ENCODE measurements at places on chromosomes 1 and 21. TPM values are rescaled to one million over a fixed set of nuclear protein-coding genes. Genes with fewer than 3 reads are reported as not detected.

GRCh38 chr1:44786138-44786840 is 1.7 kb downstream of the BEST4 start:
- H3K27me3 ChIP-seq: no peaks in the 10 kb centered on the region
- H3K36me3 ChIP-seq: peaks cover 4% of the 10 kb centered on the region
- no peak overlapping the region for H3K27ac ChIP-seq
- DNase-seq: peak; percentile 83
- H3K4me3 ChIP-seq: peak overlapping the region; percentile 74

- no peak overlapping the region for H3K27ac ChIP-seq
- no peak for DNase-seq
- peaks cover 14% of the 10 kb centered on the region for H3K4me1 ChIP-seq
These were observed 13.0 kb downstream of the INAVA start for GRCh38 chr1:200907611-200908097.

GRCh38 chr1:21246905-21247642 is 43.2 kb downstream of the ECE1 start:
- peaks cover 40% of the 10 kb centered on the region for H3K36me3 ChIP-seq
- DNase-seq: no peak
- no peaks in the 10 kb centered on the region for H3K27me3 ChIP-seq

DNA sequence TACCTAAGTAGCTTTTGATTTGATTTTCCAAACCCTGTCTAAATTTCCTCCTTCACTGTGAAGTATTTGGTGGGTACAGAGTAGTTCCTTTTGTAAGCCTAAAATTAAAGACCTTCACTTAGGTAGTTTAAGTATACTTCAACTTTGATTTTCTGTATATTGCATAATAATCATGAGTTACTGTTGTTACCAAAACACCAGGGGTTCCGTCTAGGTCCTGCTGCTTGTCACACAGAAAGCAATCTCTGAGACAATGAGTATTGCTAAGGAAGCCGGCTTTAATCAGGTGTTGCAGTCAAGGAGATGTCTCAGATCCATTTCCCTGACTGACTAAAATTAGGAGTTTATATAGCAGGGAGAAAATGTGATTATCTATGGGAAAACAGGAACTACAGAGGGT is 15.3 kb downstream of the RPS6KC1 start:
- H3K27ac ChIP-seq: no peak overlapping the region
- H3K4me1 ChIP-seq: peaks cover 4% of the 10 kb centered on the region
- no peaks in the 10 kb centered on the region for H3K36me3 ChIP-seq
- no peaks in the 10 kb centered on the region for H3K27me3 ChIP-seq
- DNase-seq: no peak
- H3K4me3 ChIP-seq: no peak overlapping the region

The GUCA2A gene
- not detected for total RNA-seq

The CNR2 gene
- total RNA-seq: 0.20 TPM

DNA sequence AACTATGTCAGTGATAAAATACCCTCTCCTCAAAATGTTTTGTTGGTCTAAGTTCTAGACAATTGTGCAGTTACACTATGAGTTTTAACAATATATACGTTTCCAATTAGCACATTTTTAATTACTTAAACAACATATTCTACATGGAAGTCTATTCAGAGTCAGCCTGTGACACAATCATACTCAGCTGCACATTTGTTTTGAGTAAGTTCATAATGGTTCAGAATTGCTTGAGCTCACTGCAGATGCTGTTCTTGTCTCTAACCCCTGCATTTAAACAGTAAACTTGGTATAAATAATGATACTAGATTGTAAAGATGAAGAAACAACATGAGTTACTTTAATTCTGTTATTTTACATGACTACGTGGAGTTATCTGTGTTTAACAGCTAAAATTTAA is 30.6 kb downstream of the CDKN2C start:
- no peak for DNase-seq
- H3K4me1 ChIP-seq: no peaks in the 10 kb centered on the region
- no peak overlapping the region for H3K4me3 ChIP-seq
- H3K36me3 ChIP-seq: no peaks in the 10 kb centered on the region

GRCh38 chr1:205142102-205142469 is 20.3 kb upstream of the RBBP5 start:
- no peak for DNase-seq
- H3K27me3 ChIP-seq: no peaks in the 10 kb centered on the region
- peak overlapping the region; percentile 14 for H3K4me3 ChIP-seq
- peaks cover 9% of the 10 kb centered on the region for H3K4me1 ChIP-seq

The MLLT11 gene
- 3.3 TPM for total RNA-seq

DNA sequence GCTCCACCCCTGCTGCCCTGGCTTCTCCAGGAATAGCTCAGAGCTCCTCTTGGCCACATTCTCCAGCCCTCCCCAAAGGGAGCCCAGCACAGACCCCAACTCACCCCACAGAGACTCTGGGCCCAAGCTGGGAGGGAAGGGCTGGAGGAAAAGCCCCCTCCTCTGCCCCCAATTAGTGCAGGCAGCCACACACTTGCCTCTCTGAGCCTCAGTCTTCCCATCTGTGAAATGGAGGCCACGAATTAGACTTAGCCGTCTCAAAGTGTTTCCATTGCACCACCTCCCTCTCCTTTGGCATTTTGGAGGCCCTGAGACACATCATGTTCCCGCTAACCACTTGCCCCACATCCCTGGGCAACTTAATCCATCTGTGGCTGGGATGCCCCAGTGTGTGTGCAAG is 108.0 kb downstream of the PAX7 start:
- H3K27ac ChIP-seq: no peak overlapping the region
- no peaks in the 10 kb centered on the region for H3K36me3 ChIP-seq
- no peak overlapping the region for H3K4me3 ChIP-seq
- no peaks in the 10 kb centered on the region for H3K4me1 ChIP-seq

The S100A9 gene
- total RNA-seq: 2.3 TPM

The SMPDL3B gene
- not detected for total RNA-seq

GRCh38 chr1:221039616-221040015 is 160.4 kb downstream of the HLX start:
- H3K36me3 ChIP-seq: no peaks in the 10 kb centered on the region
- H3K4me1 ChIP-seq: no peaks in the 10 kb centered on the region

- H3K4me3 ChIP-seq: no peak overlapping the region
- H3K4me1 ChIP-seq: peaks cover 5% of the 10 kb centered on the region
- no peaks in the 10 kb centered on the region for H3K36me3 ChIP-seq
- H3K27me3 ChIP-seq: no peaks in the 10 kb centered on the region
- no peak overlapping the region for H3K27ac ChIP-seq
- DNase-seq: no peak
These were observed 5.2 kb upstream of the ERRFI1 start for GRCh38 chr1:8031176-8031785.
